T follicular helper cell (primary cell): ENCODE measurements at places on chromosomes 1 and 21.

GRCh38 chr1:12276225-12276624, 46.4 kb downstream of the VPS13D start:
- no peak for DNase-seq

- no peak for DNase-seq
These were observed 68.8 kb upstream of the C1orf174 start for GRCh38 chr1:3968851-3969250.

DNA sequence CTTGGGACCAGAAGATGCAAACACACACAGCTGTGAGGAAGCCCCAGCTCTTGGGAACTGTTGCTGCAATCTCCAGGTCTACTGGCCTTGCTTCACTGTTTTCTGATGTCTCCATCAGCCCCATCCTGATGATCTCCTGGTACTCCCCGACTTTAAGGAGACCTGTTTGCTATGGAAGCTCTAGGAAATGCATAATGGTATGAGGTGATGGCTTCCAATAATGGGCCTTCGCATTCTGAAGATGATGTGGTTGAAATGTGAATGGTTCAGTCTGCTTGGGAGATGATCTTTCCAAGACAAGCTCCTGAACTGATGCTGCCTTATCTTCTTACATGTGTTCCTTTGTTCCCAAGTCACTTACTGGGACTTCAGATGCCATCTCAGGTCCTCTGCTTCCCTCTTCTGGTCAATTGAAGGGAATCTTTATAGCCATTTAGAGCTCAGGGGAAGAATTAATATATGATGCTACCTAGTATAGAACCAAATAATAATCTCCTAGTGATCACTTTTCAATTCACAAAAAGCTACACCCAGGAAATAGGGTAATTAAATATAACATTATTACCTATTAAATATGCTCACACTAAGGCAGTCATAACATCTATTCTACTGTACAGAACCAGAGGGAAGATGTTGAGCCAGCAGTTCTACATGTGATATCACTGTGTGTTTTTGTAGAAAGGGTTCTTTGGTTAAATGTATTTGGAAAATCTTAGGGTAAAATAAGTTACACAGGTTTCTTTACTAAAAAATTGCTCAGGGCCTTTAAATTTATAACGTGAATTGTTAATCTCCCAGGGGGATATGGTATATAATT, 73.9 kb upstream of the VTCN1 start:
- DNase-seq: no peak

- DNase-seq: no peak
These were observed 21.8 kb downstream of the KIF1B start for GRCh38 chr1:10232163-10232562.

DNA sequence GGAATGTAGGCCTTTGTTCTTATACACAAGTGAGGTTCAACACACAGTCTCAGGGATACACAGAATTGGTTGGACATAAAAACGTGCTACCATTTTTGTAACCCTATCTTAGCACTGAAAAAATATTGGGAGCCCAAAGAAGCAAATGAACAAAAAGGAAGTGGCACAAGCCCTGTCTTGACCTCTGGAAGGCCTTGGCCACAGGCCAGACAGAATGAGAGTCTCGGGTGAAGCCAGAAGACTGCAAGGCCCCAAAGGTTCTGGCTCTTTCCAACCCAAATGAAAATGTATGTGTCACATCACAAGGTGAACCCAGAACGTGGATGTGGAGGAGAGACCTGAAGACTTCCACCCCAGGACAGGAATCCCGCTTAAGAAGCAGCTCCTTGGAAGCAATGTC, 57.3 kb downstream of the PGBD5 start:
- no peak for DNase-seq

DNA sequence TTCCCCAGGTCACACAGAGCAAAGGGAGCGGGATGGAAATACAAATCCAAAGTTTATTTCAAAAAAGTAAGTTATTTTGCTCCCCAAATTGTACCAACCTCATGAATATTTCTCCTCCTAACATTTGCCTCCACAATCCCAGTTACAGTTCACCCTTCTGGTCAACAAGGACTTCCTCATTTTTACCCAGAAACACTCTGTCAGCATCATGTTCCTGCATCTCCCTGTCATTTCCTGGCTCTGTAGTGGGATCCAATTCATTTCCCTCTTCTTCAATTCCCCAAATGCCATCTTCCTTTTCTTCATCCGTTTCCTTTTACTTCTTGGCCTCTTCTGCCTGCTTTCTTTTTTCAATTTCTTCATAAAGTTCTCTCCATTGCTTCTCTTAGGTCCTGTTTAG, 32.0 kb upstream of the EPS15 start:
- no peak for DNase-seq

- no peak for DNase-seq
These were observed 41.7 kb downstream of the COQ8A start for GRCh38 chr1:226981838-226982237.

DNA sequence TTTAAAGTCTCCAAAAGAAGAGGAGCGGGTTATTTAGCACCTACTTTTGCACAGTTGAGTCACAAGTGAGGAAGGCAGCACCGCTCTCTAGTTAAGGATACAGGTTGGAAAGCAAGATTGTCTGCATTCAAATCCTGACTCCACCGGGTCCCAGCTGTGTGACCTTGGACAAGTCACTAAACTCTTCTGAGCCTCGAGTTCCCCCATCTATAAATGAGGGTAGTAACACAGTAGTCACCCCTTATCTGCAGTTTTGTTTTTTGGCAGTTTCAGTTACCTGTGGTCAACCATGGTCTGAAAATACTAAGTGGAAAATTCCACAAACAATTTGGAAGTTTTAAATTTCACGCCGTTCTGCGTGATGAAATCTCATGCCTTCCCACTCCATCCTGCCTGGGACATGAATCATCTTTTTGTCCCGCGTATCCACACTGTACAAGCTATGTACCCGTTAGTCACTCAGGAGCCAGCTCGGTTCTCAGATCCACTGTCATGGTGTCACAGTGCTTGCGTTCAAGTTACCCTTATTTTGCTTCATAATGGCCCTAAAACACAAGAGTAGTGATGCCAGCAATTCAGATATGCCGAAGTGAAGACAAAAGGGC, 49.4 kb downstream of the CAPZB start:
- DNase-seq: no peak

DNA sequence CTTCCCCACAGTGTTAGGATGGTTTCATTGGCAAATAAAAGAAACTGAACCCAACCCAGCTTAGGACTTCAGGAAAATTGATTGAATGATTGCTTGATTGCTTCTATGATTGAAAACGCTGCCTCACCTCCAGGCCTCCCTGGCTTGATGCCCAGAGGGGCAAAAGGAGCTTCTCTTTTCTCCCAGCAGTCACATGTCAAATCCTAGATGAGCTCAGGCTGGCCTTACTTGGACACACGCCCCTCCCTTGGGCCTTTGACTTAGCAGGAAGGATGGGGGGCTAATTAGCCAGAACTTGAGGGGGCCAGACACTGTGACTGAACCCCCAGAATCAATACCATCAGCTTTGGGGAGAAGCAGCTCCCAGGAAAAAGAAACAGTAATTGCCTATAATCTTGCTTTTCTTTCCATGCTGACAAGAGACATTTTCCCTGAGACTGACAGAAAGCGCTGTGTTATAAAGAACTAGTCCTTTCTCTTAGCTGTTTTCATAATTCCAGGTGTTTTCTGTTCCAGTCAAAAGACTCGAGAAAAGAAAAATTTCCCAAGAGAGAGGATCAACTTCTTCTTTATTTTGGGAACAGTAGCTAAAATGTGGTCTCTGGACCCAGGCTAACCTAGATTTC, 50.8 kb upstream of the ATP5PO start:
- DNase-seq: no peak

GRCh38 chr21:31133243-31133830, 95.1 kb upstream of the KRTAP19-8 start:
- no peak for DNase-seq
